ENCODE measurements at places on chromosomes 6 and 20.
A peak's percentile ranks its signal among the peaks of the same experiment; 100 is the strongest.

DNA sequence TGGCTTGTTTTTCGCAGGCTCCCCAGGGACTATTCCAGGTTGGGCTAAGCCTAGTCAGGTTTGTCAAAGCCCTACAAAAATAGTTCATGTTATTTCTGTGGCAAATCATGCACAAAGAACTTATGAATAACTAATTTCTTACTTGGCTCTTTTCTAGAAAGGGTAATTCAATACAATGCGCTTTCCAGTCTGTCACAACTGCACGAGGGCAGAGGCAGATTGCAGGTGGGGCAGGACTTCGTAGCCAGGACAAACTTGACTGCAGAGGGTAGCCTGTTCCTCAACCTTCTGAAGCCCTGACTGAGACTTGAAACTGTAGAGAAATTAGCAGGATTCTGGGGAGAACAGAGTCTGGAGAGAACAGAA, 253.5 kb downstream of the QKI start:
- no peak for DNase-seq

- DNase-seq = no peak
Measured at GRCh38 chr6:97399208-97399607, 116.2 kb upstream of the MMS22L start.

DNA sequence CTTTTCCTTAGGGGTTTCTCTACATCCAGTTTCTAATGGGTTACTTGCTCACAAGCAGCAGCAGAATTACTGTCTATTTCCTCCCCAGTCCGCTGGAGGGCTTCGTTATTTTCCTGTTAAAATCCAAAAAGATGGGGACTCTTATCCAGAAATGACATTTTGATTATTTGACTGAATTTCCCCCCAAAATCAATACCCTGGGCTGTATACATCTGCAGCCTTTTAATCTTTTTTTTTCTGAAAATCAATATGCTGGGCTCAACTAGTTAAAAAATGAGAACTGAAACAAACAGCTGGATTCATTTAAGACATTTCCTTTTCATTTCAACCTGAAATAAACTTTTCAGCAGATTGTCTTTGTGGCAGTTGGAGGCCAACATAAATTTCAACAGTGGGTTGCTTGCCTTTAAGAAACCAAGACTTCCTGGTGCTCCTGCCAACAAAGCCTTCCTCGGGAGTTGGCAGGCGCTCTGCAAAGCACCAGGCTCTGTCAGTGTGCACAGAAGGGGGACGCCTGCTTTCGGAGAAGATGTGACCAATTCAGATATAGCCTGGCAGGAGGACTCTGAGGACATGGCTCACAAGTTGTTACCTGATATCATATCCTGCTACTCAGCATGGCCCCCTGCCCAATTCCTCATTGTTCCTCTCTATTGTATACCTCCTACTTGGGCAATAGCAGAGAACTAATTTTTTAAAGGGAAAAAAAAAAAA, 204.7 kb upstream of the ARG1 start:
- no peak for DNase-seq

DNA sequence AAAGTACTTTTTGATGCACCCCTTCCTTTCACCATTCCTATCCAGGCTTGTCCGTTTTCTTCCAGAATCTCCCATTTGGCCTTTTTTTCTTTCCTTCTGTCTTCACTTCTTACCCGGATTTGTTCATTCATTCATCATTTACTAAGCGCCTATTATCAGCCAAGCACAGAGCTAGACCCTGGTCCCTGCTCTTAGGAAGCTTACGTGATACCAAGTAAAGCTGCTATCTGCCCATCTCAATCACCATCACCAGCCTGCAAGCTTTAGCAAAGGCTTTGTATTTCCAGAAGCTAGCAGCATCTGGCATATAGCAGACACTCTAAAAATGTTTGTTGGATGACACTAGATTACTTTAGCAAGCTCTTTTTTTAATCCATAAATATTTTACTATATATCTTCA, 4.8 kb downstream of the NDRG3 start:
- DNase-seq = no peak

DNA sequence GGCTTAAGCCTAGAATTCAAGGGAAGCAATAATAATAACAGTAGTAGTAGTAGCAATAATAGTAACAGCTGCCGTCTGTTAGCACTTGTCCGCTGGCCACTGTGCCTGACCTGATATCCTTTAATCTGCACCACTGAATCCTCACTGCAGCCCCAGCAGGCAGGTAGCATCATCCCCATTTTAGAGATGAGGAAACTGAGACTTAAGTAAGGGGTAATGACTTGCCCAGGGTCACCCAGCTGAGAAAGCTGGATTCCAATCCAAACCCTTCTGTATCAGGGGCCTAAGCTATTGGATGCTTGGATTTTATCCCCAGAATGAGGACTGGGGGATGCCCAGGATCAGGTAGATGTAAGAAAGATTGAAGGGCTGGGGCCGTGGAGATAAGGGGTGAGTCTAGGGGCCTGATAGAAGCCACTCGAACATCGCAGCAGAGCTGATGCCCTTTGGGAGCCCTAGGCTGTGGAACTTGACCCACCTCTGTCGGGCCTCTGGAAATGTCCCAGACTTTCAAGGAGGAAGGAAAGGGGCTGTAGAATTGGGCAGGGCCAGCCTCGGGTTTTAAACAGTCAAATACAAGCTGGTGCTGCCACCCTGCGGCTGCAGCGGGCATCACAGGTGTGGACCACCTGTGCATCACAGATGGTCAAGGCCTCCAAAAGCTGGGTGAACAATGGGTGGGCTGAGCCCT, 102.1 kb upstream of the MYL9 start:
- DNase-seq = peak; percentile 68

DNA sequence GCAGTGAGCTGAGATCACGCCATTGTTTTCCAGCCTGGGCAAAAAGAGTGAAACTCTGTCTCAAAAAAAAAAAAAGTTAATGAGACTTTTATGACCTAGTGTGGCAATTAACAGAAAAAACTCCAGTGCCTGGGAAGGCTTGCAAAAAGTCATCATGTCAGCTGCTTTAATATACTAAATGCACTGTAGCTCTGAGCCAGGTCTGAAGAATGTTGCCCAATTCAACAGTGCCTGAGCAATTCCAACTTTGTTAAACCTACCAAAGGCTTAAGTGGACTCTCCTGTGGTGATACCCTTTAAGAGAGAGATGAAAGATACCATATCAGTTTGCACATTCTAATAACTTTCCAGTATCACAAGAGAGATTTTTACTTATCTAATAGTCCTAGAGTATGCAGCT, 6.5 kb upstream of the ROS1 start:
- no peak for DNase-seq

DNA sequence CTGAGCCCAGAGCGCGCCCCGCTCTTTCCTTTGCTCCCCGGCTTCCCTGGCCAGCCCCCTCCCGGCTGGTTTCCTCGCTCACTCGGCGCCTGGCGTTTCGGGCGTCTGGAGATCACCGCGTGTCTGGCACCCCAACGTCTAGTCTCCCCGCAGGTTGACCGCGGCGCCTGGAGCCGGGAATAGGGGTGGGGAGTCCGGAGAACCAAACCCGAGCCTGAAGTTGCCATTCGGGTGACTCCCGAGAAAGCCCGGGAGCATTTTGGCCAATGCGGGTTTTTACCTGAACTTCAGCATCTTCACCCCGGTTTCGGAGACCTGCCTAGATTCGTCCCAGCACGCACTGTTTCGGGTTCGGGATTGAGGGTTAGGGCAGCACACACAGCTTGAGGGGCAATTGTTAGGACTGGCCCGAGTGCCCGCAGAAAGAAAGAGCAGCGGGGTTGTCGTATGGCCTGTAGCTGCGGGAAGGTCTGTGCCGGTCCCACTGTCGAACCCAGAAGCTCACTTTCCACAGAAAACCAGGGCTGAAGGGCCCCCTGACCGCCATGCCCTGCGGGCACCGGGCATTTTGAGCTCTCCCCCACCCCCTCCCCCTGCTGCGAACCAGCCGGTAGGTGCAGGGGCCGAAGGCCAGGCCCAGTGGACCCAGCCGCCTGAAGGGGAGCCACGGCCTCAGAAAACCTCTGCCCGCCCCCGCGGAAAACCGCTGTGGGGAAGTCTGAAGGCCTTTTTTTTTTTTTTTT, 2.1 kb downstream of the FOXP4 start:
- no peak for DNase-seq

- peak; percentile 75 for DNase-seq
Measured at GRCh38 chr6:138588805-138589434, 89.6 kb upstream of the NHSL1 start.

GRCh38 chr20:24135781-24136180, 147.2 kb upstream of the GGTLC1 start:
- no peak for DNase-seq

- DNase-seq = no peak
Measured at GRCh38 chr6:111592726-111593511, 12.8 kb downstream of the TRAF3IP2 start.

DNA sequence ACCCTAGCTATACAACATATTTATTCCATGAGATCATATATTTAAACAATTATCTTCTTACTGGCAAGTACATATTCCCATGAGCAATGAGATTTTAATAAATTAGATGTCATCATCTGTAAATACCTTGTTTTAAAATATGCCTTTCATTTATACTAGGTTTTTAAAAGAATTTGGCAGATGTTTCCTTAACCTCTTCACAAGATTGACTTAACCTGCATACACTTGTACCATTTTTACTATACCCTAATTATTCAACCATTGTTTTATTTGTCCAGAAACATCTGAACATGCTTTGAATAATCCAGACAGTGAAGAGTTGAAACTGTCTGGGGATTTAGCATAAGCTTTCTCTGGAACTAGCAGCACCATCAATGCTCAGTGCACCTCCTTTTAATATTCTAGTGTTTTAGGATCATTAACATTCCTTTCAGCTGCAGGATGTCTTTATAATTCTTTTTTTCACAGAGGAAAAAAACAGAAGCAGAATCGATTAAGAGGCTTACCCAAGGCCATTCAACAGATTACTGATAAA, 188.0 kb upstream of the TENT5A start:
- DNase-seq = no peak

GRCh38 chr20:39108746-39109145, 146.6 kb downstream of the DHX35 start:
- DNase-seq = no peak

DNA sequence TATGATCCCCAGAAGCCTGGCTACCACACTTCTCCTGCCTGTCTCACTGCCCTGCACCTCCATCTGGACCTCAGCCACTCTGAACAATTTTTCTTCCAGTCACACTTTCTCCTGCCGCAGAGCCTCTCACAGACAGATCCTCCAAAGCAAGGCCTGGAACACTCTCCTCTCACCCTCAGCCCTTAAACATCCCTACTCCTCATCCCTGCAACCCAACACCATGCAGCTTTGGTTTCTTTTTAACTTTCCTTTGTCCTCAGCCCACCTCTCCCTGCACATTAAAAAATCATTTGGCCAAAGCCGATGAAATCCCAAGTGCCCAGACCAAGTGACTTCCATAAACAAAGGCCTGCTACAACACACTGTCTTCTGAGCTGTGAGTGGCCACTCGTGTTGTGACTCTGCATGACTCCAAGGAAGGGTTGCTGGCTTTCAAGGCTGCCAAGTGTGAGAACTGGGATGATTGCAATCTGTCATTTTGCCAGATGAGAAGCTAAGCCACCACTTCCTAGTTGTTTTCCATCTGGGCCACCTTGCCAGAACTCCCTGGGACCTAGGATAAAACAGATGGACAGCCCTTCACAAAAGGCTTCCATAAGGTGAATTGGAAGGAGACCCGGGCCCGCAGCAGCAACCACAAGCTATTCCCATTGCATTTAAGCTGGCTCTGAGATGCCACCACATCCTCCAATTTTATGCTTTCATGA, 144.4 kb upstream of the SSTR4 start:
- DNase-seq = no peak

- no peak for DNase-seq
Measured at GRCh38 chr6:5403609-5404008, 142.3 kb downstream of the FARS2 start.

- no peak for DNase-seq
Measured at GRCh38 chr6:168574699-168575195, 133.8 kb downstream of the SMOC2 start.

GRCh38 chr20:57792386-57793080, 82.7 kb upstream of the PMEPA1 start:
- no peak for DNase-seq

DNA sequence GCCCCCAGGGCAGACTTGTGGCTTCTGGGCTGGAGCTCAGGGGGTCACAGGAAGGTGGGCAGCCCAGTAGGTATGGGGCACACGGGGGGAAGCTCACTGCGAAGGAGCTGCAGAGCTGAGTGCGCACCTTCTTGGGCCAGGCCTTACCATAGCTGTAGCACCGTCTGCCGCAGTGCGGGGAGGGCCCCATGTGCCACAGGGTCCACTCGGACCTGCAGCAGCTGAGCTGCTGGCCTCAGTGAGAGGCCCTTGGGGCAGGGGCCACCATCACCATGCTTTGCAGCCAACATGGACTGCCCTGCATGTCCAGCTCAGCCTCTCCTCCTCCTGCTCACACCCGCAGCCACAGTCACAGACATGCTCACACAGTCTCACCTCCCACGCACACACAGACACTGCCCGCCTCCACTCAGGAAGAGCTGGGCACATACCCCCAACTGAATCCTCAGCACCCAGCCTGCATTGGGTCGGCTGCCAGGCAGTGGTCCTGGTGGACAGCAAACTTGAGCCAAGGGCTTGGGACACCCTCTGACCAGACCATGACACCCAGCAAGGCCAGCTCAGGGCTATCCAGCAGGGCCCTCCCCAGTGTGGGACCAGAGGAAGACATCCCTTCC, 35.3 kb downstream of the YTHDF1 start:
- no peak for DNase-seq

DNA sequence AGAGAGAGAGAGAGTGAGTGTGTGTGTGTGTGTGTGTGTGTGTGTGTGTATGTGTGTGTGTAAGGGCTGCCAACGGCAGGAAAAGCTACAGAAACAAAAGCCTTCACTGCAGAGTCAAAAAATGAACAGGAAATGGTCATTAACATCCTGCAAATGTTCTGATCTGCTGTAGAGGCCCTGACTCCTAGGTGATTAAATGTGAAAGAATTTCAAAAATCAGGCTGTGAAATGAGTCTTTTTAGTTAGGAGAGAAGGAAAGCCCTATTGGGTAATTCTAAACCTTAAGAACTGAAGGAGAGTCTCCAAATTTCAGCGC, 166.5 kb upstream of the MYLIP start:
- peak; percentile 86 for DNase-seq

- DNase-seq = no peak
Measured at GRCh38 chr20:14288341-14289330, 48.8 kb downstream of the FLRT3 start.

DNA sequence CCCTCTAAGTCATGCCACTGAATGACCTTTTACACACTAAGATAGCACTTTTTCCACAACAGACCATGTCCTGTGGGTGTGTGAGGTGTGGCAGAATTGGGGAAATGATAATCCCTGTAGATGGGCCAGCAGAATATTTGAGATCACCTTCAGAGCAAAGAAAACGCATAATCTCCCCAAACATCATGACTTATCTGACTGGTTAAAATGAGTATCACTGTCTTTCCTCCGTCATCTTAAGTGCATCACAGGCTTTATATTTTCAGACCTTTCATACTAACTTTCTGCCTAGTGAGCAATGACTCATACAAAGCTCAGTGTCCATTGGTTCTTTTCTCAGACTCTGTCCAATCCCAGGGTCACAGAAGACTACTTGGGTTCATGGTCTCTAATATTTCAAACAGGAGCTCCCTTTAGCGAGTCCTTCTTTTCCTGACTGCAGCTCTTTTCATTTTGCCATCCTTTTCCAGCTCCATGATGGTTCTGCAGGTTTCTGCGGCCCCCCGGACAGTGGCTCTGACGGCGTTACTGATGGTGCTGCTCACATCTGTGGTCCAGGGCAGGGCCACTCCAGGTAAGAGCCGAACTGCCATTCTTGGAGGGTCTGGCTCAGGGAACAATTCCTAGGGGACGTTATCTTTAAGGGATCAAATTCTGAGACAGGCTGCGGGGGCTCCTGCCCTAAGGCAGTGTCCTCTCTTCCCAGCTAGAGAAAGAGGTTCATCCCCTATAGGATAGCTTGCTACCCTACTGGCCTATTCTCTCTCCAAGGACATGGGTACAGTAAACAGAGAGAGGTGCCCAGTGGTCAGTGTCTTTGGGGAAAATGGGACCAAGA, at the start of gene HLA-DPB1:
HLA-DPB1 (plus strand) TSS at position 423 of the 838 bp plus-strand sequence; CDS start at position 475, 52 bp downstream.
- peak; percentile 86 for DNase-seq
